ENCODE measurements at places on chromosomes 13 and 19.
A peak's percentile ranks its signal among the peaks of the same experiment; 100 is the strongest.

DNA sequence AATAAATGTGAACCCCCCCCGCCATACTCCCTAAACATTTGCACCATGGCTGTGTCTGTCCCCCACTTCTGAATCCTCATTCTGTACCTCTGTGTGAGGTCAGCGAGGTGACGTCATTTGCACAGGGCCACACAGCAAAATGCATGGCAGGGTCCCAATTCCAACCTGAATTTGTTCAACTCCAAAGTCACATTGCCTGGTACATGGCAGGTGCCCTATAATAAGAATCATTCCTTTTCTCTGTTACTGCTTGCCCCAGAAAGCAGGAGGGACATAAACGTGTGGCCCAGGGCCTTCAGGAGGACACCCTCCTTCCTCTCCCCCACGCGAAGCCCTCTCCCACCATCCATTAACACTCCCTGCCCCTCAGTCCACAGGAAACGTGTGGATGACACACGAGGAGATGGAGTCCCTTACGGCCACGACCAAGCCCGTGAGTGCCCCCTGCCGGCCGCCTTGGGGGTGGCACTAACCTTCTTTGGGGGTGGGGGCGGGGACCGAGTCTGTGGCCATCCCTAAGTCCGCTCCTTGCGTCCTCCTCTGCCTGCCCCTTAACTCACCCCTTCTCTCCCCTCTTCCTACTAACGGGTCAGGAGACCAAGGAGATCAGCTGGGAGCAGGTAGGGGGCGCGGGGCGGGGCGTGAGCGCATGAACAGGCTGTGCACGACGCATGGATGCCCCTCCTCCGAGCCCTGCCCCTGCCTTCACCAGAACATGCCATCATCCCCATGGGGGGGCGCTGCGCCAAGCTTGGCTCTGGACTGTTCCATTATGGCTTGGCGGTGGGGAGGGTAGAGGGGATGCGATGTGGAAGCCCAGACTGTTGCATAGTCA is 9.4 kb downstream of the HRC start:
- peak; percentile 78 for DNase-seq

- no peak for DNase-seq
Observed at GRCh38 chr13:71866335-71867130, 471 bp downstream of the DACH1 start.

DNA sequence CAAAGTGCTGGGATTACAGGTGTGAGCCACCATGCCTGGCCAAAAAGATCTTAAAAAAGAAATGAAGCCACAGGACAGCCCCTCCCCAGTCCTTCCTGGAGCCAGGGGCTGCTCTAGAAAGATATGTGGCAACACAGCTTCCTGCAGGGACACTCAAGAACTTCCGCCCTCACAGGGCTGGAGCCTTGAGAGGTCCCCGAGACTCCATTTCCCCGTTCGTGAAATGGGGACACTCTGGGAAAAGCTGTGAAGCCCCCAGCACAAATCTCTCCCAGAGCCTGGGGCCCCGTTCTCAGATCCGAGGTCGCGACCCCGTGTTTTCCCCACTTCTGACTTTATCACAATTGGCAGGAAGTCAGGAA is 2.5 kb upstream of the GPX4 start:
- no peak for DNase-seq

- no peak for DNase-seq
Observed at GRCh38 chr19:5778402-5778801, 6.1 kb downstream of the PRR22 start.

- DNase-seq: no peak
Observed at GRCh38 chr13:65856431-65856830, 1373.7 kb downstream of the PCDH9 start.

DNA sequence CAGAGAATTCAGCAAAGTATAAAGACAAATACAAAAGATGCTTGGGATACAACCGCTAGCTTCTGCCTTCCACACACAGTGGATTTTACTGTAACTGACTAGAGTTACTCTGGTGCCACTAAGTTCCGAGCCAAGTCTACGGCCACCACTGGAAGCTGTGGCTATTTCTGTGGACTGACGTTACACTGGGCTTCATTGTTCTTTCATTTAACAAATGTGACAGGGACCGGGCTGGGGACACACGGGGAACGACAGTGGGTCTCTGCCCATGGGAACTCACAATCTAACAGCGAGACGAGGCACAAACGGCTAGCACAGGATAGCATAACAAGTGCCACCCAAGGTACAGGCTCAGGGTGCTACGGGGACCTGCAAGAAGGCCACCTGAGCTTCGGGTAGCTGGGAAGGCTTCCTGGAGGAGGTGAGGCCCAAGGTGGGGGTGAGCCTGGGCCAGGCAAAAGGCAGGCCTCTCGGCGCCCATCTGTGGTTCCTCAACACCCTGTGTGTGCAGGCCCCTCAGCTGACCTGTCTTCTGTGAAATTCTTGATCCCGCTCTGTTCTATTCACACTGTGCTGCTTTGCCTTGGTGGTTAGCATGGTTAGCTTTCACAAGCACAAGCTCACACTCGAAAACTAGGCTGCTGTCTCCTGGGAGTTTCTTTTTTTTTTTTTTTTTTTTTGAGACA is 10.3 kb upstream of the IL4I1 start:
- peak; percentile 52 for DNase-seq

Data from amygdala (tissue), 56 donors.